ENCODE measurements at places on chromosomes 12 and 14.

- DNase-seq: no peak
Measured at GRCh38 chr12:108727161-108727560, 4.2 kb downstream of the CORO1C start.

DNA sequence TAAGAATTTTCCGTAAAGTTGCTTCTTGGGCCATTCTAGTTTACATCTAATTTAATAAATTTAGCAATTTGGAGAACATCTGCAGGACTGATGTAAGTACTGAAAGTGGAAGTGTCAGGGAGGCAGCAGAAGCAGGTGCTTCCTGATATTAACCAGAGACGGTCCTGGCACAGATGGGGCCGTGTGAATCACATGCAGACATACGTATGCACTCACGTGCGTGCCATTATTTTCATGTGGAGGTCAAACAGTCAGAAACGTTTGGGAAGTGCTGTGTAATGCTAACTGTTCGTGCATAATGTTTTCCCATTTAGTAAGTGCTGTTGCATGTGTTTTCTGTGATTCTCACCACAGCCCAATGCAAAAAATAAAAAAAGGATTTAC, 87.8 kb upstream of the DYNC1H1 start:
- DNase-seq: peak; percentile 72

GRCh38 chr14:24329736-24330135, 5.1 kb downstream of the ADCY4 start:
- DNase-seq: peak; percentile 71

GRCh38 chr14:104080376-104081260, 4.9 kb upstream of the ASPG start:
- DNase-seq: no peak

DNA sequence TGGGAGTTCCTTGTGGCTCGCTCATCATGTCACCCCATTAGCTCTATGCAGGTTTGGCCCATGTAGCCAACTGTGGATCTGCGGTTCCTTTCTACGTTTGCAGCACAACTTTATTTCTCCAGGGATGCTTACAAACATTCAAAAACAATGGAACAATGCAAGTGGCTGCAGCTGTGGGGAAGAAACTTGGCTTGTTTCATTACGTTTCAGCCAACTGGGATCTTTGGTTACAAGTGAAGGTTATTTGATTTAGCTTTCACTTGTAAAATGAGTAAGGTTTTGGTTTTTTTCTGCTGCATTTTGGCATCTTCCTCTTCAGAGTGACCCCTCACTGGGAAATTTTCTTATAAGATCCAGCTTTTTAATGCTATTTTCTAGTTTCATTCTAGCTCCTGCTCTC, 105.9 kb downstream of the PLXNC1 start:
- DNase-seq: no peak

- no peak for DNase-seq
Measured at GRCh38 chr12:108721824-108722223, 9.5 kb downstream of the CORO1C start.

GRCh38 chr14:99589651-99590530, 14.1 kb downstream of the CCDC85C start:
- DNase-seq: no peak

DNA sequence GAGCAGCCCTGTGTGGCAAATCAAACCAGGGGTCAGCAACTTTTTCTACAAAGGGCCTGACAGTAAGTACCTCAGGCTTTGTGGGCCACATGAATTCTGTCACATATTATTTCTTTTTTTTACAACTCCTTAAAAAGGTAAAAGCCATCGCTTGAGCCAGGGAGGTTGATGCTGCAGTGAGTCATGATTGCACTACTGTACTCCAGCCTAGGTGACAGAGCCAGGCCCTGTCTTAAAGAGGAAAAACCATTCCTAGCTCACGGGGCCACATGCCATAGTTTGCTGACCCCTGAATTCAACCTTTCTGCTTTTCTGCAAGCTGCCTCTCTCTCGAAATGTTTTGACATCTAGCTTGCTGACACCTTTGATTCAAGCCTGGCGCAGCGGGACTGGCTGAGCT, 55.1 kb upstream of the CORO1C start:
- DNase-seq: no peak

- DNase-seq: no peak
Measured at GRCh38 chr12:48118284-48118871, 786 bp upstream of the PFKM start.

- no peak for DNase-seq
Measured at GRCh38 chr14:89399594-89400068, 17.4 kb downstream of the FOXN3 start.

GRCh38 chr14:100530270-100531072, 56.7 kb downstream of the BEGAIN start:
- peak; percentile 43 for DNase-seq

DNA sequence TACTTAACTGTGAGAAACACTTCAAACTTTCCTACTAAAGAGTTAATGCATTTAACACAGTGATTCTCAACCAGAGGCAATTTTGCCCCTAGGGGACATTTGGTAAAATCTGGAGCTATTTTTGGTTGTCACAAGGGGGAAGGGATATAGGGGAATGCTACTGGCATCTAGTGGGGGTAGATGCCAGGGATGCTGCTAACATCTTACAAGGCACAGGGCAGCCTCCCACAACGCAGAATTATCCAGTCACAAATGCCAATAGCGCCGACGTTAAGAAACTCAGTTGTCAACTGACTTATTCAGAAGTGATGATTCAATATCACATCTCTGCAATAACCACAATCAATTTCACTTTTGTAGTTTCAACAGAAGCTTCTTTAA, 2.0 kb downstream of the EEA1 start:
- peak; percentile 66 for DNase-seq

- no peak for DNase-seq
Measured at GRCh38 chr14:35883677-35884293, 57.6 kb downstream of the BRMS1L start.

DNA sequence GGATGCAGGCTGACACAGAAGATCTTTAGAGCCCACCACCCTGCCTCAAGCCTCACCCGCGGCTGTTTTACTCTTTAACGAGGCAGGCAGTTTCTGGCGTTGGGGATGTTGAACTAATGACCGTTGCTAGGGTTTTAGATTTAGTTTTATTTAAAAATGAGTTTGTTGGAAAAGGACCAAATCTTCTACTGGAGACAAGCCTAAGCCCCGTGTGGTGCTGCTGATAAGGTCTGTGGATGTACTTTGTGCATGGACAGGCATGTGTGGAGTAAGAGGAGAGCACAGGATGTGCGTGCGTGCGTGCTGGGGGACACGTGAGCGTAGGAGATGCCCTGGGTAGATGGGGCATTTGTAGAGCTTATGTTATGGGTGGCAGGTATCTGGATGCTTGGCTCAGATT, 5.7 kb downstream of the NTF3 start:
- DNase-seq: no peak

GRCh38 chr14:53027041-53027440, 76.2 kb upstream of the FERMT2 start:
- no peak for DNase-seq

- DNase-seq: no peak
Measured at GRCh38 chr14:81095539-81095938, 125.2 kb downstream of the GTF2A1 start.

DNA sequence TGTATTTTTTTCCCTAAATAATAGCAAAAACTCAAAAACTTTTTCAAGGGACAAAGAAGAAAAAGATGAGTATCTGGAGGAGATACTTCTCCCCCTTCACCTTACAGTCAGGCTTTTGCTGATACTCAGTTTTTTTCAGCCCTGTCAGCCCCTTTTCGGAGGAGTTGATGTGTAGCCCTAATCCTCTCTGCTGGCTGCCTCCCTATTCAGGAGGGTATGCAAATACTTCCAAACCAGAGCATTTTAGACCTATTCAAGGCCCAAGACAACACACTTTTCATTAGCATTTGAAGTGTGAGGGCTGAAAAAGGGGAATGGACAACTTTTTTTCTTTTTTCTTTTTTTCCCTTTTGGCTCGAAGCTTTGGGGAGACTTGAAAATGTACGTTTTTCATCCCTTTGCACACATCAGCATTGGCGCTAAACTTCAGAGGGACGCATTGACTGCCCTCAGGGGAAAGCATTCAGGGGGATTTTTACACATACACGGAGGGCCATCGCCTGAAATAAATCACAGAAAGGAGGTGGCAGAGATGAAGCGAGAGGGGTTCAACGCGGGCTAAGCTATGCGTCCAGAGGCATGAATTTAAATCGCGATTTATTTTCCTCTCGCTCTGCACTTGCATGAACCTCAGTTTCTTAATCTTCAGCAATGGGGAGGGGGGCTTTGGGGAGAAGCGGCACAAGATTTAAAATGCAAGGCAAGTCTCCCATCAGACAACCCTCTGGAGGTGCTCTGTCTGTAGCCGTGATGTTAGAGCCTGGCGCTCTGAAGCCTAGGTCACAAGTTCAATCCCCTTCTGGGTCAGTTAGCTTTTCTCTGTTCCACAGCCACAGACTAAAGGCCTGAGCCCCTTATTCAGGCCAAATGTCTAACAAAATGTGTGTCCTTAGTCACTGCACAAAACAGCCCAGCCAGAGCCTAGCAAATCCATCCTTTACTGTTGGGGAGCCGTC, 86.3 kb downstream of the ASCL1 start:
- DNase-seq: no peak

DNA sequence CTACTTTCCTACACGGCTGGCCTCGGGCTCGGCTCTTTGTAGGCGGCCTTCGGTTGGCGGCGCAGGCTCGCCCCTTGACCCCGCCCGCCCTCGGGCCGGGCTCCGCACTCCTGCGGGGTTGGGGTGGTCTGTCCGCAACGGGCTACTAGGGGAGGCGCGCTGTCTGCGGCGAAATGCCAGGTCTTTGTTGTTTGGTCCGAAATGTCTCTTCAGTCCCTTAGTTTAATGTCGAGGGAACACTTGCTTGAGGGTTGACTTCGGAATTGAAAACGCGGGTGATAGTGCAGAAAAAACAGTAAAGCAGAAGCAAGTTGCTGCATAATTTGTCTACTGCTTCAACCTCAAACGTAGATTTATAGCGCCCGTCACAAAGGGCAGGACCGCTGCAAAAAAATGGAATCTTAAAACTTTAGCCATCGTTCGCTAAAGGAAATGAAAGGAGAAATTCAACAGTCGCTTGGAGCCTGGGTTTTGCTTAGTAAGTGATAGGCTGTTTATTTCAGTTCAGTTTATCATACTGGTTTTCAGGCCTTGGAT, 390 bp downstream of the JKAMP start:
- no peak for DNase-seq

DNA sequence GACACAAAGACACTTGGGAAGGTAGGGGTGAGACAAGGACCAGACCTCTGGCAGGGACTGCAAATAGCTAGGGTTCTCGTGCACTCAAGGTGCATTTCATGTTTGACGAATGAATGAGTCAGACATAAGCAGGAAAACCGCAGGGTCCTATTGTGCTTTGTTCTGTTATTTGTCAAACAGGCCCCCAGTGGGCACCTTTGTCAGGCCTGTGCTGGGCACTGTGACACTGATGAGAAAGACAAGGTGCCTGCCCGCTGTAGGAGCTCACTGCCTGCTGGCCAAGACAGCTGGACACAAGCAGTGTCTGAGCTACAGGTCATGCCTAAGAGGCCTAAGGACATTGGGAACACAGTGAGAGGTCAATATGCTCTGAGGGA, 2.3 kb downstream of the OTUB2 start:
- no peak for DNase-seq

GRCh38 chr14:74490486-74490885, 2.6 kb downstream of the NPC2 start:
- DNase-seq: no peak

- DNase-seq: peak; percentile 96
Measured at GRCh38 chr12:49347311-49348193, 864 bp downstream of the DNAJC22 start.

GRCh38 chr12:64669270-64669842, 59.1 kb downstream of the RASSF3 start:
- no peak for DNase-seq

- DNase-seq: no peak
Measured at GRCh38 chr12:6123258-6123657, 1.2 kb downstream of the VWF start.

GRCh38 chr12:29710104-29710503, 73.6 kb downstream of the TMTC1 start:
- no peak for DNase-seq

DNA sequence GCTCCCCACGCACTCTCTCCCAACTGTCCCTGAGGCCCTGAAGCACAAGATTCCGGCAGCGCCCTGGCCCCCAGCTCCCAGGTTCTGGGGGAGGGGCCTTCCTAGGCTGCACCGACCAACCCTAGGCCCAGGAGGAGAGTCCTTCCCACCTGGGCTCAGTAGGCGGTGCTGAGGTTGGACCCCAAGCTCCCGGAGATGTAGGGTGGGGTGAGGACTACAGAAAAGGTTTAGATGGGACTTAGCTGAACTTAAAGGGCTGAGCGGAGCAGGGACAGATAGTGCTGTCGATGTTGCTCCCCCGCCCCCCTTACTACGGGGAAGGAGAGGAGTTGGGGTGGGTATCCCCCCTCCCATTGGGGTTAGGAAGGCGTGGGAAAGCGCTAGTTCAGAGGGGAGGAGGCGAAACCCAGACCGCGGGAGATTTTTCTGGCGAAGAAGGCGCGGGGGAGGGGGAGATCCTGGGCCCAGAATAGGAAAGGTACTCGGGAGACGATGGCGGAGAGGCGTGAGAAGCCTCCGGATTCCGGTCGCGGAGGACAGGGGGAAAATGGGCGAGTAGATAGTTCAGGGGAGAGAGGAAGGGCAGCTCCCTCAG, 4.2 kb upstream of the BAZ2A start:
- DNase-seq: no peak

- DNase-seq: no peak
Measured at GRCh38 chr12:21675641-21676040, 18.0 kb upstream of the LDHB start.

DNA sequence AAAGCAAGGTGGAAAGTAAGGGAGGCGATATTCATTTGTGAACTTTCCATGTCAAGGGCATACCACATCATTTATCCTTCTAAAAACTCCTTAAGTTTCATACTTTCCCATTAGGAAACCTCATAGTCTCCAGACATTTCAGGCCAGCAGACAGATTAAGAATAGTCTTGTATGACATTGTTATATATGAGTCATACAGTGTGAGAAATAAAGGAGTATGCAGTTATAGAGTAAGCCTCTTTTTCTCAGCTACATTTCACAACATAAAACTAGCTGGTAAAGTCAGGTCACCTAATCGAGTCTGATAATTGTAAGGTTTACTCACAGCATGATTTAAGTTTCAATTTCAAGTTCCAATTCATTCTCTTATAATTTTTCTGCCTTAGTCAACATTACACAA, 164.3 kb downstream of the GRIP1 start:
- no peak for DNase-seq

DNA sequence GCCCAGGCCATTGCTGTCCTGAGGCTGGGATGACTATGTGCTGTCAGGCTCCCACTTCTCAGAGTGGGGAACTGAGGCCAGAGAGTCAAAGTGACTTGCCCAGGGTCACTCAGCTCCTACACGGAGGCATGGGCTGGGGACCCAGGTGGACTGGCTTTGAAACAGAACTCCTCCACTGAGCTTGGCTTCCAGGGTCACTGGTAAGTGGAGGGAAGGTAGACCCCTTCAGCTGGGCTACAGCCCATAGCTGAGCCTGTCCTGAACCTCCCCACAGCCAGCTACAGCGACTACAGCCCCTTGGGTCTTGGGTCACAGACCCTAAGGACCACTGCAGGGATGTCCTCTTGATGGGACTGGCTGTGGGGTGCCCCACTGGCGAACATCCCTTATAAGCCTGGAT, 40.3 kb upstream of the TRAF3 start:
- no peak for DNase-seq

- DNase-seq: no peak
Measured at GRCh38 chr12:114431902-114432301, 26.0 kb upstream of the TBX5 start.

- DNase-seq: no peak
Measured at GRCh38 chr14:79643132-79643531, 568.2 kb downstream of the DIO2 start.

- no peak for DNase-seq
Measured at GRCh38 chr14:68408680-68409079, 384.2 kb downstream of the ZFP36L1 start.

GRCh38 chr14:36553656-36554260, 28.7 kb downstream of the NKX2-8 start:
- no peak for DNase-seq

Data from activated CD8-positive, alpha-beta memory T cell treated with anti-CD3 and anti-CD28 coated beads, Interleukin-2, amount 50 U/mL, for 48 hours (primary cell).